ENCODE measurements at places on chromosomes 11 and 22. TPM values are rescaled to one million over a fixed set of nuclear protein-coding genes. Genes with fewer than 3 reads are reported as not detected.
A peak's percentile ranks its signal among the peaks of the same experiment; 100 is the strongest.

GRCh38 chr11:80872116-80872728, 1431.4 kb upstream of the TENM4 start:
- DNase-seq: no peak

DNA sequence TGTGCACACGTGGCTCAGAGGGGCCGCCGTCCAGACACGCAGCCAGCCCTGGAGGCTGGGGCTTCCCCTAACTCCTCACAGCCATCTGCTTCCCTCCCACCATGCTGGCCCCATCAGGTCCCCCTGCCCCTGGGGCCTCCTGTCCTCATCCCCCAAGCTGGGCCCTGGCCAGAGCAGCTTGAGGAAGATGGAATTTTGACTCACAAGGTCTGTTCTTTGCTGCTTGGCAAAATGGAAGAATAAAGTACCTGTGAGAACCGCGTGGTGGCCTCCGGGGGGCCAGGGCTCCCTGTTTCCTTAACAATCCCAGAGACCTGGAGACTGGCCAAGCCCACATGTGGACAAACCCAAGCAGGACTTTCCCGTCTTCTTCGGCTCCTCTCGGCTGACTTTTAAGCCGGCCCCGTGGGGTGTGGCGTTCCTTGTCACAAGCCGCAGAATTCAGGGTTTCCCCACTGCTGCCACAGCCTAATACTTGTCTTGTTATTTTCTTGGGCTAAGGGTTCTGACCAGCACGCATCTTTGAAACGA, 872.8 kb downstream of the BRD1 start:
- DNase-seq: peak; percentile 3

DNA sequence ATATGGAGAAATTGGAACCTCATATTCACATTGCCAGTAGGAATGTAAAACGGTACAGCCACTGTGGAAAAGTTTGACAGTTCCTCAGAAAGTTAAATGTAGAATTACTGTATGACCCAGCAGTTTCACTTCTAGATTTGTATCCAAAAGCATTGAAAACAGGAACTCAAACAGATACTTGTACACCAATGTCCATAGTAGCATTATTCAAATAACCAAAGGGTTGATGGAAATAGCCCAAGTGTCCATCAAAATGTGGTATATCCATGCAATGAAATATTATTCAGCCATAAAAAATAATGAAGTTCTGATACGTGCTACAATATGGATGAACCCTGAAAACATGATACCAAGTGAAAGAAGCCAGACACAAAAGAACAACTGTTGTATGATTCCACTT, 17.8 kb downstream of the PRRG4 start:
- no peak for DNase-seq

The SLC5A1 gene
- not detected for total RNA-seq

DNA sequence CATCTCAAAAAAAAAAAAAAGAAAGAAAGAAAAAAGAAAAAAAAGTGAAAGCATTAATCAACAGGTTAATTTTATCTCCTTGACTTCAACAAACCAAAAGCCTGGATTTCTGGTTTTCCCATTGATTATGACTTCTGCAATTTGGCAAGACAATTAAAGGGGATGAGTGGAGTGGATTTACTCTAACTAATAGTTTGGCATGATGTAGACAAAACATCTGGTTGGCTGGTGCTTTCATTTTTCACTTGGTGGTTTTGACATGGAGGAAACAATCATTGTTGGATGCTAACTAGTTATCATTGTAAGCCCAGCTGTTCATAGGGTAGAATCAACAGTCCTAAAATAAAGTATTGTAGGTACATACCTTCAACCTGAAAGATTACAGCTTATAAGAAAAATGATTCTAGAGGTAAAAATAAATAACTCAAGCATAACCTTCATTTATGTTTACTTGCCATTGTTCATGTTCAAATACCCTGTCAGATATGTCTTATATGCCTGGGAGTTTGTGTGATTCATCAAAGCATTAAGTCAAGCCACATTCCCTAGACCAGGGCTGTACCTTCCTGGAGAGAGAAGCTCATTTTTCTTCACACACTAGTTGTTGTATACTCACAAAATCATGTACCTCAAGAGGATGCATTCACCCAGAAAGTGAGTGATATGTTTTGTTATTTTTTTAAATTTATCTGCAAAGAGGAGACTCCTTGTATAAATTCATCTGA, 15.1 kb downstream of the FIBIN start:
- DNase-seq: no peak

Data from dorsolateral prefrontal cortex (tissue), 122 donors.